ENCODE measurements at places on chromosomes 4 and X. TPM values are rescaled to one million over a fixed set of nuclear protein-coding genes. Genes with fewer than 3 reads are reported as not detected.

DNA sequence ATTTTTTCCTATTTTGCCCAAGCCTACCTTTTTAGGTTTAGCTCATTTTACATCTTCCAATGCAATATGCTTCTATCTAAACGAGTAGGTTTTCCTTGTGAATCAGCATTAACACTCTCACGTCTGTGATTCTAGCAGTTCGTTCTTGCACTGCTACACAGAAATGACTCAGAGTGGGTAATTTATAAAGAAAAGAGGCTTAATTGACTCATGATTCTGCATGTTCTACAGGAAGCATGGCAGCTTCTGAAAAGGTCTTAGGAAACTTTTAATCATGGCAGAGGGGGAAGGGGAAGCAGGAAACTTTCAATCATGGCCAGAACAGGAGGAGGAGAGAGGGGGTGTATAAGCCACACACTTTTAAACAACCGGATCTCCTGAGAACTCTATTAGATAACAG, 44.9 kb downstream of the SPANXN1 start:
- DNase-seq: no peak

MAP3K15 gene
- total RNA-seq: not detected

DNA sequence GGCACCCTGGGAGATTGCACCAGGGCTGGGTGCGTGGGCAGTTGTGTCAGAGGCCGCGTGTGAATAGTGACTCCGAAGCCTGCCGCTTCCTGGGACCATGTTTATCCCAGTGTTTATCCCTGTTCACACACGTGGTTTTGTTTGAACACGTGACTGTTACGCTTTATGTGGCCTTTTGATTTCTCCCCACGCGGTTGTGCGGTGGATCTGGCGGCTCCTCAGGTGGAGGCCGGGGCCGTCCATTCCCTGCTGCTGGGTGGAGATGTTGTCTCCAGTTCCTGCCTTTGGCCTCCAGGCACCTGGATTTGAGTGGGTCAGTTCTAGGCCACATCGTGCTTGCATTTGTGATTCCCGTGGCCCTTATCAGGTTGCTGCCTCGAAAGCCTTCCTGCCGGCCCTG, 35.1 kb downstream of the NELFA start:
- DNase-seq: no peak

GRCh38 chr4:75916091-75916661, 13.9 kb upstream of the PPEF2 start:
- DNase-seq: peak; percentile 16

HAND2 gene
- total RNA-seq: not detected

DNA sequence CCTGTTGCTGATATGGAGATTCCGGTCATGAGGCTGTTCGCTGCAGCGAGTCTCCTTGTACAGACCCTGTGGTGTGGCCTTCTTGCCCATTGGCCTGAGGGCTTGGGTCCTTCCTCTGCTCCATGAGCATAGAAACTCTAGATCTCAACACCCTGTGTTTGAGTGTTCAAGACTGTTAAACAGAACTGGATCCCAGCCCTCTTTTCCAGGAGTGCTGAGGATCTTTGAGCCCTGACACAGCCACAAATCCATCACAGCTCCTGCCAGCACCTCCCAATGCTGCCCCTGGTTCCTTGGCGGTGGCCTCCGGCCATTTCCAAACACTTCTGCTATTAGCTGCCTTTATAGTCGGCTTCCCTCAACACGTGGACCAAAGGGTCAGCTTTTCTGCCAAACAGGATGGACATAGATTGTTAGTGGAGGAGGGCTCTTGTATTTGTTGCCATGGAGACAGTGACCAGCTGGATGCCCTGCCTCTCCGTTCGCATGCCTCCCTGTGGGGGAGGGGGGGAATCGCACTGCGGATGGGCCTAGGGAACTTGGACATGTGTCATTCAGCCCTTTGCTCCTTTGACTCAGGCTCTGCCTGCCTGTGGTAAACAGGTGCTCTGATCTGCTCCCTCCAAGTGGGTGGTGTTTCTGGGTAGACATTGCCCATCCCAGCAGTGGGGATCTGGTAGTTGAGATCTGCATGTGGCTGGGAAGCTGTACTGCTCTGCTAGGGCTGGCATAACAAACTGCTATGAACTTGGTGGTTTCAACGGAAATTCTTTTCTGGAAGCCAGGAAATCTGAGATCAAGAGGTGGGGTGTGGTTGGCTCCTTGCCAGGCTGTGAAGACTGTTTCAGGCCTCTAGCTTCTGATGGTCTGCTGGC, 6.9 kb upstream of the WDR1 start:
- no peak for DNase-seq

- DNase-seq: no peak
These were observed 71.1 kb upstream of the DDIT4L start for GRCh38 chr4:100261346-100261745.

MGAT4D gene
- total RNA-seq: not detected

- peak; percentile 20 for DNase-seq
These were observed 38.6 kb upstream of the CEP135 start for GRCh38 chr4:55910140-55910539.

GRCh38 chrX:123277347-123277746, 93.3 kb downstream of the GRIA3 start:
- DNase-seq: no peak

DNA sequence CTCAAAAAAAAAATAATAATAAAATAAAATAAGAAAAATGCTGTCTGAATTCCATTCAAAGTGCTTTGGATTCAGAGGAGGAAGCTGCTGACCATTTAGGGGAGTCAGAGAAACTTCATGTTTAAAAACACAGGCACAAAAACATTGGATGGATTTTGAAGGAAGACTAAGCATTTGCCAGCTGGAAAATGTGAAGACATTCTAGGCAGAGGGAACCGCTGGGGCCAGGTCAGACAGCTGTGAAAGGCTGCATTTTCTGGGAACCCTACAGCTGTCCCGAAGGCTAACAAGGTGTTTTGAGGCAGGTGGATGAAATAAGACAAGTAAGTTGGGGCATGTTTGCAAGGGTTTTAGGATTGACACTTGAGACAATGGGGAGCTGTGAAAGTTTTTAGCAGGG, 38.6 kb downstream of the ING2 start:
- DNase-seq: no peak

SHISA3 gene
- not detected for total RNA-seq

DNA sequence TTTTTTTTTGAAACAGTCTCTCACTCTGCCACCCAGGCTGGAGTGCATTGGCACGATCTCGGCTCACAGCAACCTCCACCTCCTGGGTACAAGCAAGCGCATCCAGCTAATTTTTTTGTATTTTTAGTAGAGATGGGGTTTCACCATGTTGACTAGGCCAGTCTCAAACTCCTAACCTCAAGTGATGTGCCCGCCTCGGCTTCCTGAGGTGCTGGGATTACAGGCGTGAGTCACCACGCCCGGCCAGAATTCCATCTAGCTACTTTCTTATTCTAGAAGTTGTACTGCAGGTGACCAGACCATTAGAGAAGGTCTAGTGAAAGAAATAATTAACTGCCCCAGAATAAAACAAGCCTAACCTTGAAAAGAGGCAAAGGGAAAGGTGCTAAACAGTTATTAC, 2.3 kb downstream of the LRBA start:
- DNase-seq: peak; percentile 59

DNA sequence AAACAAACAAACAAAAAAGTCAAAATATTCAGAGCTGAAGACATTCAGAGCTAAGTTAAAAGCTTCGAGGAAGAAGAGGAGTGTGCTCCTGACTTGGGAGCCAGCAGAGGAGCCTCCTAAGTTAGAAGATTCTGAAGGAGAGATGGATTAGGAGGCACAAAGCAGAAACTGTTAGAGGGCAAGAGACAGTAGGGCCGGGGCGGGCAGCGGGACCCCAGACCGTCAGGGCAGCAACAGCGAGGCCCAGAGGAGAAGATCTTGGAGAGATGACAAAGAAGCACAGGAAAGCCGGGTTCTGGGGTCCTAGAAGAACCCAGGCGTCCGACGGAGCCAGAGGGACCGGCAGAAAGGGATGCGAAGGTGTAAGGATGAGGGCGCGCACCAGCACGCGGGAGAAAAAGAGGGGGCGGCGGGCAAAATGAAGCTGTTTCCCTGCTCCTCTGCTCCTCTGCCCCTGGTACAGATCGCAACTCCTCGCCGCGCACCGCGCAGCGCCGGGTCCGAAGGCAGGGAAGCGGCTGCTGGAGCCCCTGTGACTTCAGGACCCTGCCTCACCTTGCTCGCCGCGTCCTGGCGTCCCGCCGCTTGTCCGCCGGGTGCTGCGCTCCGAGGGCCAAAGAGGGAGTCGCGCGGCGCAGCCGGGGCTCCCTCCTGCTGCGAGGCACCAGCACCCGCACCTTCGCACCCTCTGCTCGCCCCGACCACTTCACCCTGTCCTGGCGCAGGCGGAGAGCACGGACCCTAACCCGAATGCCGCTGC, 477 bp downstream of the KLHL13 start:
- peak; percentile 27 for DNase-seq

DNA sequence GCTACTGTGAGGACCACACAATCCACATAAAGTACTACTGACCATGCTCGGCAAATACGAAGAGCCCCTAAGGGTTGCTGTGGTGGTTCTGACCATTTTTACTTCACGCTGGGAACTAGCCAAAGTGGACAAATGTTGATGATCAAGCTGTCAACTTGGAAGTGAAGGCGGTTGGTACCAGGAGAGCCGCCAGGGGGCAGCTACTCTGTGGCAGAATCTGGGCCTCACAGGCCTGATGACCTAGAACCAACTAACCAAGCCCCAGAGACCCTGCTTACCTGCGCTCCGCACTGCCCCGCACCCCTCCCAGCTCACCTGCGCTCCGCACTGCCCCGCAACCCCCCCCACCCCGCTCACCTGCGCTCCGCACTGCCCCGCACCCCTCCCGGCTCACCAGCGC, 5.6 kb downstream of the GAK start:
- no peak for DNase-seq

CTAG2 gene
- not detected for total RNA-seq

DNA sequence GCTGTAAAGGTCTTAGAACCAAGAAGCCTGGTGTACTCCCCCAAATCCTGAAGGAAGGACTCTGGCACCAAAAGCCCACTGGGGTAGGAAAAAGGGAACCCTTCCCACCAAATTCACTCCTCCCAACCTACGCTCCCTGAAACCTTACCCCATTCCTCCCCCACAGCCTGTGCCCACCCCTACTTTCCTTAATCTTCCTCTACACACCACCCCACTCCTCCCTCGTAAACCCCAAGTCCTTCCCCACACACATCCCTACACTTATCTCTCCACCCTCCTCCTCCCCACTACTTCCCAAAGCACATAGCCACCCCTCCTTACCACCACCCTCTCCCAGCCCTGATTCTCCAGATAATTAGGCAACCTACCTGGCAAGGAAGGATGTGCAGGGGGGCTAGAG, 1.7 kb downstream of the ZMYM3 start:
- DNase-seq: no peak

ZCCHC18 gene
- total RNA-seq: 1.2 TPM

MAGED4 gene
- 1.7 TPM for total RNA-seq

- no peak for DNase-seq
These were observed 508.7 kb upstream of the HTR2C start for GRCh38 chrX:114075073-114075673.

- DNase-seq: peak; percentile 54
These were observed 97.8 kb upstream of the TENM3 start for GRCh38 chr4:182145334-182145905.

DNA sequence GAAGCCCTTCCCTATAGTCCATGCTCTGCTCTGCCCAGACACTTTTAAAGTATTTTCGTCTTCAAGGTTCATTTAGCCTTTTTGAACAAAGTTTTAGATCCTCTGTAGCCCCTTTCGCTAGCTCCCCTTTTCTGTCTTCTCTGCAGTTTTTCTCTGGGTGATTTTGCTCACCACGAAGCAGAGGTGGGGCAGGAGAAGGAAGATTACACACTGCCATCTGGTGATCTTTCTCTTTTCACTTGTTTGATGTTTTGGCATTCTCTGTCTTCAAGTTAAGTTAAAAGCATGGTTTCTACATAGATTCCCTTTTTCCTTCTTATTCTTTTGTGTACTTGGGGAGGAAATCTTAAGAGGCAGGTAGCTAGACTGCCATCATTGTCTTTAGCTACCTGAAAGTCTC, 43.9 kb downstream of the CC2D2A start:
- no peak for DNase-seq

KCNIP4 gene
- total RNA-seq: not detected

DNA sequence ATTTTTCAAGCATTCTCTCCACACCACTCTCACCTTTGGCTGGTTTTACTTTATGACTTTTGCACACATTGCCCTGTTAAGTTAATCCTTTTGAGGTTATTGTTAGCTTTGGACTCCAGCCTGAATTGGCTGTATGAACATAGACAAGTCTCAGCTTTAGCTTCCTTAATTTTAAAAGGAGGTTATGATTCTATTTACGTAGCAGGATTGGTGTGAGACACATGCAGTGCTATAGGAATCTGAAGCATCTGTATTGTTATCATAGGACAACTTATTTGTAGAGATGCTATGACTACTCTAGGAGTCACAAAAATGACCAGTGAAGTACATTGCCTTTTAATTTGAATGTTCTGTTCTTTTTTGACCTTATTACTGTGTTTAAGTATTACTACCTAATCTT, 15.7 kb downstream of the PGAM4 start:
- no peak for DNase-seq

LRP2BP gene
- 0.50 TPM for total RNA-seq

GRCh38 chr4:127229855-127230608, 402.7 kb upstream of the INTU start:
- DNase-seq: no peak

DNA sequence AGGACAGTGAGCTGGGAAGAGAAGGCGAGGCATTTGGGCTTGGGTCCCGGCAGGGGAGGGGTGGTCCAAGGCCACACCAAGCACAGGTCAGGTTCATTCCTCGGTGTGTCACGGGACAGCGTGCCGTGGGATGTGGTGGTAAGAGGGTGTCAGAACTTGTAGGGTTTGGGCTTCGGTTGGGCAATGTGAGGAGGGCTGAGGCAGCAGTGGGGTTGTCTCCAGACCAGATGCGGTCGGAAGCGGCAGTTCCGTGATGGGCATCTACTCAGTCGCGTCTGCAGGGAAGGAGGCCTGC, 22.1 kb downstream of the ADRA2C start:
- no peak for DNase-seq

LDB2 gene
- not detected for total RNA-seq

PRDM8 gene
- 6.6 TPM for total RNA-seq

TMSB15A gene
- total RNA-seq: 0.69 TPM

GRCh38 chr4:114017120-114017917, 37.9 kb upstream of the ARSJ start:
- peak; percentile 53 for DNase-seq

GRCh38 chrX:47240619-47241018, 7.8 kb downstream of the USP11 start:
- DNase-seq: no peak

- DNase-seq: no peak
These were observed 7.7 kb downstream of the OCIAD2 start for GRCh38 chr4:48898733-48899431.

DNA sequence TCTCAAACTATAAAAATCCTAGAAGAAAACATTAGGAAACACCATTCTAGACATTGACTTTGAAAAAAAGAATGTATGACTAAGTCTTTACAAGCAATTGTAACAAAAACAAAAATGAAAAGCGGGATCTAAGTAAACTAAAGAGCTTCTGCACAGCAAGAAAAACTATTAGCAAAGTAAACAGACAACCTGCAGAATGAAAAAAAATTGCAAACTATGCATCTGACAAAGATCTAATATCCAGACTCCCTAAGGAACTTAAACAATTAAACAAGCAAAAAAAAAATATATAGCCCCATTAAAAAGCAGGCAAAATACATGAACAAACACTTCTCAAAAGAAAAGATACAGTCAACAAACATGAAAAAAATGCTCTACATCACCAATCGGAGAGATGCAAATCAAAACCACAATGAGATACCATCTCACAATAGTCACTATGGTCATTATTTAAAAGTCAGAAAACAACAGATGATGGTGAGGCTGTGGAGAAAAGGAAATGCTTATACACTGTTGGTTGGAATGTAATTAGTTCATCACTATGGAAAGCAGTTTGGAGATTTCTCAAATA, 168.1 kb downstream of the EPHA5 start:
- DNase-seq: peak; percentile 75

RAB41 gene
- total RNA-seq: not detected
